ENCODE measurements at places on chromosomes 2 and 18.

GRCh38 chr2:77018219-77018618 lies 504.0 kb downstream of the LRRTM4 start:
- DNase-seq = no peak

DNA sequence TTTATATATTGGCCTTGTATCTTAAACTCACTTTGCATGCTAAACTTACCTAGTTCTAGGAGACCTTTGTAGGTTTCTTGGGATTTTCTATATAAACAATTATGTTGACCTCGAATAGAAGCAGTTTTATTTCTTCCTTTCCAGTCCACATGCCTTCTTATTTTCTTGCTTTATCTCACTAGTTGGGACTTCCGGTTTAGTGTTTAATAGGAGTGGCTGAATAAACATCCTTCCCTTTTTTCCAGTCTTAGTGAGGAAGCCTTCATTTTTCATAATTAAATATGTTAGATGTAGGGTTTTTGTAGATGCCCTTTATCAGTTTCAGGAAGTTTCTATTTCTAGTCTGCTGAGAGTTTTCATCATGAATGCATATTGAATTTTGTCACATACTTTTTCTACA lies 347.3 kb upstream of the HNRNPA3 start:
- no peak for DNase-seq

- no peak for DNase-seq
These were observed 8.3 kb downstream of the TM4SF20 start for GRCh38 chr2:227370791-227371312.

DNA sequence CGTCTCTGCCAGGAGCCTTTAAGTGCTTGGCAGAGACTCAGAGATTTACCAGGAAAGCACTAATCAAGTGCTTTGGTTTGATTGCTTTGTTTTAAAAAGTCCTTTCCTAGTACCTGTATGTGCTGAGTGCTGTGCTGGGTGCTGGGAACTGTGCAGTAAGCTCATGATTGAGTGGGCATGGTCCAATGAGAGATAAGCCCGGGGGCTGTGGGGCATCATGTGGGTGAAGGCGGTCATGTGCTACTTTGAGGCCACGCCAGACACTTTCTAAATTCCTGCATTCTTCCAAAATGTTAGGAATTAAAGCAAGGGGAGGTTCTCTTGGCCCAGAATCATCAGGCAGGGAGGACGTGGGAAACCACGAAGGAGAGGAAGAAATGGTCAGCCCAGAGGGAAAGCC lies 109.0 kb downstream of the ACAA2 start:
- DNase-seq = no peak

GRCh38 chr18:72871091-72871490 lies 3.3 kb upstream of the NETO1 start:
- DNase-seq = no peak

DNA sequence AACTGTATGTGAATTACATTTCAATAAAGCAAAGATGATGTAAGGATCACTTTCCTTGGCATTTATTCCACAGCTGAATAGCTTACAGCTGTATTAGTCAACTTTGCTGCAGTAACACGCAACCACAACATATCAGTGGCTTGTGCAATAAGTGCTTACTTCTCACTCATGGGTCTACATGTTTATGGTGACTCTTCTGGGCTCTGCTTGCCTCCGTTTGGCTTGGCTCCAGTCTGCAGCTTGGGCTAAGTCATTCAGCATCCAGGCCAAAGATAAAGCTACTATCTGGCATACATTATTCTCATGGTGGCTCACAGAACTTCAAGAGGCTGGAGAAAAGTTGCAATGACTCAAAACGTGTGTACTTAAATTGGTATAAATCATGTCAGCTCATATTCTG lies 355.0 kb downstream of the RNF144A start:
- no peak for DNase-seq

- DNase-seq = no peak
These were observed 16.0 kb downstream of the ACTR3 start for GRCh38 chr2:113905886-113906285.

DNA sequence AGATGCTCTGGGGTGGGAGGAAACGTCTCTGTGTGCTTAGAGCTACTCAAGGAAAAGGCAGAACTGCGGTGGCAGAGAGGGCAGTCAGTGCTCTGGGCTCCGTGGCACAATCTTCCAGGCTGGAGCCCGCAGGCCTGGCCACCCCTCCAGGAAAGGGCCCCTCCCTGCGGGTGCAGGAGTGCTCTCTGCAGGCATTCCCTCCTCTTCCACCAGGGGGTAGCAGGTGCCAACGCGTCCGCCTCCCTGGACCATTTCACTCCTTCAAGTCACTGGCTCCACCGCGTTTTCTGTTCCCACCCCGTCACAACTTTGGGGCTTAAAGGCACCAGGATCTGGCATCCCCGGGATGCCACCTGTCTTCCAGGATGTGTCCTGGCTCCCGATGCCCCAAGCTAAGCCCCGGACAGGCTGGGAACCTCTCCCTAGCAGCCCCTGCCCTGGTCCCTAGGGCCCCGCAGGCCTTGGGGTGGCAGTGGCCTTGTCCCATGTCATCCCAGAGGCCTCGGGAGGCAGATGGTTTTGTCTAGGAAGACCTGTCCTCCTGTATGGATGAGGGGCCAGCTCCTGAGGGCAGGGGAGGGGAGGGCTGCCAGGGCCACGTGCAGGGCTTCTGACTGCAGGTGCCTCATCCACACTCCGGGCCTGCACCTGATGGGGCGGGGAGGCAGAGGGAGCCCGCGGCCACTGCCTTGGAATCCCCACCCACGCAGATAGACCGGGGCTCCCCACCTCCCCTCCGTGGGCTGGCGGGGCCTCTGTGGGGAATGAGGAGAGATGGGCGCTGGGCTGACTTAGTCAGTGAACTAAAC lies 26.4 kb downstream of the KCNIP3 start:
- DNase-seq = no peak

DNA sequence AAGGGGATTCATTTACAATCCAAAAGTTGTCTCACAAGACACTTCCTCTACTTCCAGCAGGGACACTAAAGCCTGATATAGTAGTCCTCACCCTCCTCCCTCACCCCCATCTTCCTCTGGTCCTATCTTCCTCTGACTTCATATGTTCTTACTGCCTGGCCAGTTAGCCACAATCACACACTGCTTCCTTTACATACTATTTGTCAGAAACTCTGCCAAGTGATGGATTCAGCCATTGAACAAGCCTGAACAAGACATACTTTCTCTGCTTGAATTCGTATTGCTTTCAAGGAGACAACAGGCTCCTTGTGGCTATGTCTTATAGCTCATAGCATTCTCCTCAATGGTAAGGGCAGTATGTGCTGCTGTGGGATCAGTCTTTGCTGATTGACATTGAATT lies 672.2 kb downstream of the BCL11A start:
- DNase-seq = no peak

All from stimulated activated CD8-positive, alpha-beta memory T cell treated with anti-CD3 and anti-CD28 coated beads, Interleukin-7, amount 100 ng/mL, for 1 hour (primary cell).